Right lung (tissue), 10 donors: ENCODE measurements at places on chromosomes 13 and 19. TPM values are rescaled to one million over a fixed set of nuclear protein-coding genes. Genes with fewer than 3 reads are reported as not detected.

EFNA2 gene
- 0.84 TPM for polyA plus RNA-seq

OSCAR gene
- 0.38 TPM for polyA plus RNA-seq

IFI30 gene
- polyA plus RNA-seq, result 25.8 TPM

C19orf85 gene
- polyA plus RNA-seq, result not detected

ERICH6B gene
- polyA plus RNA-seq, result 3.2 TPM

NXNL1 gene
- not detected for polyA plus RNA-seq

BRME1 gene
- 7.7 TPM for polyA plus RNA-seq

KIR2DL3 gene
- 0.35 TPM for polyA plus RNA-seq

ZNF846 gene
- polyA plus RNA-seq, result 39.7 TPM

ZNF626 gene
- 17.0 TPM for polyA plus RNA-seq

SERPINE3 gene
- 0.52 TPM for polyA plus RNA-seq

MEIS3 gene
- polyA plus RNA-seq, result 35.7 TPM

KCNRG gene
- polyA plus RNA-seq, result 3.3 TPM
